Smooth muscle cell of bladder (primary cell): ENCODE measurements at places on chromosomes 5 and 9. TPM values are rescaled to one million over a fixed set of nuclear protein-coding genes. Genes with fewer than 3 reads are reported as not detected.

PKN3 gene
- total RNA-seq, result 0.55 and 0.85 TPM in 2 replicates

SLC6A18 gene
- not detected in 2 replicates for total RNA-seq

SHISAL2B gene
- total RNA-seq, result not detected in 2 replicates

DMRTA1 gene
- total RNA-seq, result 0.14 and 0.28 TPM in 2 replicates

CFAP77 gene
- total RNA-seq, result 0.14 TPM in 1 of 2 replicates, not detected in the other

PTPRD gene
- total RNA-seq, result 3.8 and 6.9 TPM in 2 replicates

RAB24 gene
- 25.7 and 28.5 TPM in 2 replicates for total RNA-seq

BSPRY gene
- total RNA-seq, result not detected in 2 replicates

PPP1R2B gene
- total RNA-seq, result under 0.01 and 0.09 TPM in 2 replicates

SPATA6L gene
- total RNA-seq, result 0.28 and 0.43 TPM in 2 replicates

PCDHGB6 gene
- total RNA-seq, result 2.7 and 3.1 TPM in 2 replicates

CCDC152 gene
- total RNA-seq, result 1.1 and 1.6 TPM in 2 replicates

BAAT gene
- total RNA-seq, result not detected in 2 replicates

PPP1R26 gene
- 9.5 and 10.4 TPM in 2 replicates for total RNA-seq

TAF11L10 gene
- total RNA-seq, result not detected in 2 replicates

FREM1 gene
- total RNA-seq, result under 0.01 and 0.09 TPM in 2 replicates

HSPA5 gene
- total RNA-seq, result 191 and 214 TPM in 2 replicates

FBLL1 gene
- 0.28 and 0.74 TPM in 2 replicates for total RNA-seq

TNFAIP8 gene
- 29.3 and 44.8 TPM in 2 replicates for total RNA-seq

TSSK1B gene
- 0.09 and 0.14 TPM in 2 replicates for total RNA-seq

CCDC183 gene
- 0.28 and 0.46 TPM in 2 replicates for total RNA-seq

PCDHB13 gene
- total RNA-seq, result 0.28 TPM in 2 replicates

FAM153A gene
- not detected in 2 replicates for total RNA-seq
